Left cardiac atrium (tissue), 4 donors: ENCODE measurements at places on chromosomes 2 and 18. TPM values are rescaled to one million over a fixed set of nuclear protein-coding genes. Genes with fewer than 3 reads are reported as not detected.

Gene PROM2
- 0.29 TPM for total RNA-seq

Gene REG3G
- not detected for total RNA-seq

Gene DPP4
- total RNA-seq = 2.0 TPM

Gene TDRD15
- not detected for total RNA-seq

Gene TRABD2A
- 1.3 TPM for total RNA-seq

Gene SGPP2
- 8.8 TPM for total RNA-seq
